ENCODE measurements at places on chromosomes 16 and 17. TPM values are rescaled to one million over a fixed set of nuclear protein-coding genes. Genes with fewer than 3 reads are reported as not detected.

GRCh38 chr16:69606985-69607384 lies 41.2 kb downstream of the NFAT5 start:
- H3K27ac ChIP-seq = no peak overlapping the region
- H3K4me1 ChIP-seq = no peaks in the 10 kb centered on the region
- no peak for DNase-seq
- no peaks in the 10 kb centered on the region for H3K36me3 ChIP-seq

DNA sequence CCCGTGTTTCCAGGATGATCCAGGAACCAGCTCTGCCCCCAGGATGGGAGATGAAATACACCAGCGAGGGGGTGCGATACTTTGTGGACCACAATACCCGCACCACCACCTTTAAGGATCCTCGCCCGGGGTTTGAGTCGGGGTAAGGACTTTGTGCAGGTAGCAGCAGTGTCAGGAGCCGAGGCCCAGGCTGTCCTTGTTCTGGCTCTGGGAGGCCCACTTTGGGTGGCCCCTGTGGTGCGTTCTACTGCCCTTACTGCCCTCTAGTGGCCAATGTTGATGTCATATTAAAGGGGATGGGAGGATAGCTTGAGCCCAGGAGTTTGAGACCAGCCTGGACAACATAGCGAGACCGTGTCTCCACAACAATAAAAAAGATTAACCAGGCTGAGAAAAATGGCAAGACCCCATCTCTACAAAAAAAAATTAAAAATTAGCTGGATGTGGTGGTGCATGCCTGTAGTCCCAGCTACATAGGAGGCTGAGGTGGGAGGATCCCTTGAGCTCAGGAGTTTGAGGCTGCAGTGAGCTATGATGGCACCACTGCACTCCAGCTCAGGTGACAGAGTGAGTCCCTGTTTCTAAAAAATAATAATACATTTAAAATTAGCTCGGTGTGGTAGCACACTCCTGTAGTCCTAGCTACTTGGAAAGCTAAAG lies 20.9 kb upstream of the CLEC18A start:
- DNase-seq = peak; percentile 68
- no peak overlapping the region for H3K4me3 ChIP-seq
- no peaks in the 10 kb centered on the region for H3K36me3 ChIP-seq
- H3K27me3 ChIP-seq = no peaks in the 10 kb centered on the region

DNA sequence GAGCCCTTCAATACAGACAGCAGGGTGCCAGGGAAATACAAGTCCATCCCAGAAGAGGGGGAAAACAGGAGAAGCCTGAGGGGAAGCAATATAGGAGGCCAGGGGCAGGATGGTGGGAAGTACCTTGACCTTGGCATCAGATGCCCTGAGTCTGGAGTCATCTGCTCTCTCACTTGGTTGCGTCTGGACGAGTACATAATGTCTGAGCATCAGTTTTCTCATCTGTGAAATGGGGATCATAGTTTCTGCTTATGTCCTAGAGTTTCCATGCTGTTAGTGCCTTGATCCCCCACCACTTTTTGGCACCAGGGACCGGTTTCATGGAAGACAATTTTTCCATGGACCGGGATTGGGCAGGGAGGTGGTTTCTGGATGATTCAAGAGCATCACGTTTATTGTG lies 2.3 kb downstream of the STAT5A start:
- no peak for DNase-seq
- no peaks in the 10 kb centered on the region for H3K4me1 ChIP-seq
- H3K36me3 ChIP-seq = no peaks in the 10 kb centered on the region
- no peak overlapping the region for H3K4me3 ChIP-seq

GRCh38 chr17:80327518-80327917 lies 66.9 kb downstream of the RNF213 start:
- H3K4me3 ChIP-seq = no peak overlapping the region
- H3K27ac ChIP-seq = no peak overlapping the region
- no peak for DNase-seq
- no peaks in the 10 kb centered on the region for H3K27me3 ChIP-seq
- H3K4me1 ChIP-seq = no peaks in the 10 kb centered on the region

DNA sequence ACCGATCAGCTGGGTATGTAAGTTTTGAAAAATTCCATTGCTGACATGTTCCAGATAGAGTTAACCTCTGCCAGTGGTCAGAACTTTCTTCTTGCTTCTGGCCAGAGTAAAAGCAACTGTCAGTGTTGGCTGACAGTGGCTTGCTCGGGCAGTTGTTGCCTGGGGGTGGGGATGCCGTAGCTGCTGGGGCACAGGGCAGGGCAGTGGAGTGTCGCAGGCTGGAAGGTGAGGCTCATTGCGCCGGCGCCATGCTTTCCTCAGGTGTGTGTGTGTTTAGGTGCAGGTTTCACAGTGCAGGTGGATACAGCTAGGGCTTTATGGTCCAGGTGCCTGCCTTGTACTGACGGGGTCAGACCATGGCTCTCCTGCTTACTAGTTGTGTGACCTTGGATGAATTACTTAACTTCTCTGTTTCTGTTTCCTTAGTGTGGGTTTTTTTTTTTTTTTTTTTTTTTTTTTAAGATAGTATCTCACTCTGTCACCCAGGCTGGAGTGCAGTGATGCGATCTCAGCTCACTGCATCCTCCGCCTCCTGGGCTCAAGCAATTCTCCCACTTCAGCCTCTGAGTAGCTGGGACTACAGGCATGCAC lies 156.4 kb downstream of the SNX29 start:
- no peak for DNase-seq
- H3K27ac ChIP-seq = no peak overlapping the region
- no peak overlapping the region for H3K4me3 ChIP-seq
- H3K27me3 ChIP-seq = no peaks in the 10 kb centered on the region
- peaks cover 5% of the 10 kb centered on the region for H3K36me3 ChIP-seq

DNA sequence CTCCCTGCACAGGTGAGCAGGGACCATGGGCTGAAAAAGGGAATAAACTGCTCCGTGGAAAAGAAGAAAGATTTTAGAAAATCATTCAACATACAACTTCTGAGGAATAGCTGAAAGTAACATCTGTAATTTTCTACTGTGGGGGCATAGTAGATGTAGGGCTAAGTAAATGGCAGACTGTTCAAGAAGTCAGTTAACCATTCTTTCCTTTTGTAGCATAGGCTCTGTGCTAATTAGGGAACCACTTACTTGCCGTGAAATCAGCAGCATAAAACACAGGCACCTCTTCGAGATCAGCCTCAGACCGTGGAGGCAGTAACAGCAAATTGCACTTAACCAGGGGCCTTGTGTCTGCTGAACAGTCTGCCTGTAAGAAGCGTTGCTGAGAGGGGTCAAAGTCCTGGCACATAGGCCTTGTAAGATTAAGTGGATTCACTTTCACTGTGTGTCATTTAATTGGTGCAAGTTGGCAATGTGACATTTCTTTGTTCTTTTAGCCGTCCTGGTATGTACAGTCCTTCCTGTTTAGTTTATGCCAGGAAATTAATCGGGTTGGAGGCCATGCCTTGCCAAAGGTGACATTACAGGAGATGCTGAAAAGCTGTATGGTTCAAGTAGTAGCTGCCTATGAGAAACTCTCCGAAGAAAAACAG lies 10.4 kb downstream of the COG1 start:
- DNase-seq = peak; percentile 47
- H3K4me1 ChIP-seq = peaks cover 4% of the 10 kb centered on the region
- H3K27ac ChIP-seq = no peak overlapping the region
- H3K36me3 ChIP-seq = peaks cover 85% of the 10 kb centered on the region
- H3K27me3 ChIP-seq = no peaks in the 10 kb centered on the region

DNA sequence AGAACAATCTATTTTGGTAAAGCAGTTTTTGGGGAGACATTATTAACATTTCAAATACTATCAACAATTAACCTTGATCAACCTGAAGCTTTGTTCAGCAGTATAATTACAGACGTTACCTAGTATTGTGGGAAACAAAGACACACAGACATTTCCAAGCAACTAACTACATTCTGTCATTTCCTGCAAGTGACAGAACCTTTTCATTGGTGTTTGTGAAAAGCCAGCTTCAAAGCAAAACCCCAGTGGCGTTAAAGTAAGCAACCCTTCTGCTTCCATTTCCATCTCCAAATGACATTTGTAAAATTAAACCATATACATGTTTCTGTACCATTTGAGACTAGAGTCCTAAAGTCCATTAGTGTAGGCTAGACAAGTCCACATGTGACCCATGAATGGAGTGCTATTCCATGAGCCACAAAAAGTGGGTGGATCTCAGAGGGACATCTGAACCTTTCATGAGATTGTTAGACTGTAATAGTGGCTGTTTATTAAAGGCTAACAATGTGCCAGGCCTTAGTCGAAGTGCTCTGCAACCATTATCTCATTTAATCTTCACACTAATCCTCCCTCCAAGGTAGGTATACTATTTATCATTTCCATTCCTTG lies 101.2 kb downstream of the SSH2 start:
- no peaks in the 10 kb centered on the region for H3K27me3 ChIP-seq
- DNase-seq = no peak
- H3K4me3 ChIP-seq = no peak overlapping the region
- H3K4me1 ChIP-seq = no peaks in the 10 kb centered on the region
- no peaks in the 10 kb centered on the region for H3K36me3 ChIP-seq

DNA sequence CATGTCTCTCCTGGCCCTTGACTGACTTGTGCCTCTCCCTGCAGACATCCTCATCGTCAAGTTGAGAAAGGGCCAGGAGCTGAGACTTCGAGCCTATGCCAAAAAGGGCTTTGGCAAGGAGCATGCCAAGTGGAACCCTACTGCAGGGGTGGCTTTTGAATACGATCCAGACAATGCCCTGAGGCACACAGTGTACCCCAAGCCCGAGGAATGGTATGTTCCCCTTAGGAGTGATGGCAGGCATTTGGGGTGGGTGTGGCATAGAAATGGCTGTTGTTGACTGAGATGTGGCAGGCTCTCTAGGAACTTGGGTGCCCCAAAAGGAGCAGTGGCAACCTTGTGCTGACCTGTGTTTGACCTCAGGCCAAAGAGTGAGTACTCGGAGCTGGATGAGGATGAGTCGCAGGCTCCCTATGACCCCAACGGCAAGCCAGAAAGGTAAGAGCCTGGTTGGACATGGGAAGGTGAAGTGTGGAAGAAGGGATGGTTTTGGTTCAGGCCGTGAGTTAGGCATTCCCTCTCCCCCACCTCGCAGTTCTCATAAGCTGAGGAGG lies 7.5 kb downstream of the POLR2C start:
- peaks cover 43% of the 10 kb centered on the region for H3K36me3 ChIP-seq
- no peak overlapping the region for H3K27ac ChIP-seq
- no peaks in the 10 kb centered on the region for H3K4me1 ChIP-seq
- H3K4me3 ChIP-seq = no peak overlapping the region
- no peaks in the 10 kb centered on the region for H3K27me3 ChIP-seq

DNA sequence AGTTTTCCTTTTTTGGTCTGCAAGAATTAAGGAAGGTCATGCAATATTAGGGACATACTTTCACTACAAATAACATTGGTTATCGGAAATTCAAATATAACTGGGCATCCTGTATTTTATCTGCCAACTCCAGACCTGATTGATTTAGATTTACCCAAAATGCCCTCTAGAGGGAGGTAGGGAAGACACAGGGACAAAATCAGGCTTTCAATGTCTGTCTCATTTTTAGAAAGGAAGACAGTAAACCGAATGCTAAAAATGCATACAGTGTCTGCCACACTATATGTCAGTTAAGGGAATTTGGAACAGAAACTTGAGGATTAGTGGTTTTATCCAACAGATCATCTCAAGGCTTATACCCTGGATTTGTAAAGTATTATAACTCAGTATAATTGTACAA lies 161.7 kb upstream of the SOX9 start:
- no peak overlapping the region for H3K4me3 ChIP-seq
- H3K36me3 ChIP-seq = no peaks in the 10 kb centered on the region

- H3K27me3 ChIP-seq = no peaks in the 10 kb centered on the region
- H3K4me3 ChIP-seq = no peak overlapping the region
- DNase-seq = peak; percentile 46
- H3K36me3 ChIP-seq = no peaks in the 10 kb centered on the region
- H3K27ac ChIP-seq = no peak overlapping the region
- peaks cover 20% of the 10 kb centered on the region for H3K4me1 ChIP-seq
Observed at GRCh38 chr17:74513987-74514631, 17.2 kb downstream of the CD300LB start.

DNA sequence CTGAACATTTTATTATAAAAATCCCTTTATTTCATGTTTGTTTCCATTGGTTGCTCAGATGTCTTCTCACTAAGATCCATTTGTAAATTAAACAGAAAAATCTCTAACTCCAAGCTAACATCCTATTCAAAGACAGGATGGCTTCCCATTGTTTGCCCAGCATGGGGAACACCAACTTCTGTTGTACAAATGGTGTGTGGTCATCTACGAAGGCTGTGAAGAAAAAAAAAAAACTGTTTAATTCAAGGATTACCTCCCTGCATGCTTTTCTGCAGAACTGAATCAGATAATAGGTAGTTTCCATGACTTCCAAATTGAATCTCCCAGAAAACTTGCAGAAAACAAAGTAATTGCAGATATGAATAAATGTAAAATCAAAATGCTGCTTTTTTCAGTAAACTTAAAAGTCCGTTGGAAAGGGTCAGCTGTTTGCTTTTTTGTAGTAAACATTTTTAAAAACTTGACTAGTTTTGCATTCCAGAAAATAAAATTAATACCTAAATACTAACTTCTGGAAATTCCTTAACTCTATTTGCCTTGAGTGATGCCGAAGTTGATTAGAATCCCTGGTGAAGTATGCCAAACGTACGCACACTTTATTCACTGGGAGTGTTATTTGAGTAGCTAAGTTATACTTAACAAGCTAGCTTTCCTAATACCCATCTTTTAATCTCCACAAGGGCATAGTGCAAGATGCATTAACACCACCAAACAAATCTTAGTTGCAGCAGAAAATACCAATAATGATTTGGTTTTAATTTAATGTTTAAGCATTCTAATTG lies 7.7 kb downstream of the SALL1 start:
- H3K27ac ChIP-seq = no peak overlapping the region
- no peak overlapping the region for H3K4me3 ChIP-seq
- DNase-seq = no peak
- no peaks in the 10 kb centered on the region for H3K27me3 ChIP-seq
- H3K4me1 ChIP-seq = no peaks in the 10 kb centered on the region

- peak overlapping the region; percentile 89 for H3K27ac ChIP-seq
- peaks cover 19% of the 10 kb centered on the region for H3K4me1 ChIP-seq
- H3K36me3 ChIP-seq = peaks cover 3% of the 10 kb centered on the region
- no peak for DNase-seq
- H3K27me3 ChIP-seq = no peaks in the 10 kb centered on the region
Observed at GRCh38 chr17:34981538-34982241, 1.4 kb downstream of the LIG3 start.

GRCh38 chr16:789191-789850 lies 901 bp downstream of the CHTF18 start:
- H3K27me3 ChIP-seq = no peaks in the 10 kb centered on the region
- H3K36me3 ChIP-seq = no peaks in the 10 kb centered on the region
- H3K4me3 ChIP-seq = peak overlapping the region; percentile 75
- H3K4me1 ChIP-seq = peaks cover 6% of the 10 kb centered on the region
- H3K27ac ChIP-seq = no peak overlapping the region

The TBC1D3E gene
- total RNA-seq = not detected

The ULK2 gene
- 15.8 TPM for total RNA-seq

The KCNJ18 gene
- 0.12 TPM for total RNA-seq

The SEBOX gene
- not detected for total RNA-seq

The SLC4A1 gene
- not detected for total RNA-seq
